ENCODE measurements at places on chromosomes 4 and X.

DNA sequence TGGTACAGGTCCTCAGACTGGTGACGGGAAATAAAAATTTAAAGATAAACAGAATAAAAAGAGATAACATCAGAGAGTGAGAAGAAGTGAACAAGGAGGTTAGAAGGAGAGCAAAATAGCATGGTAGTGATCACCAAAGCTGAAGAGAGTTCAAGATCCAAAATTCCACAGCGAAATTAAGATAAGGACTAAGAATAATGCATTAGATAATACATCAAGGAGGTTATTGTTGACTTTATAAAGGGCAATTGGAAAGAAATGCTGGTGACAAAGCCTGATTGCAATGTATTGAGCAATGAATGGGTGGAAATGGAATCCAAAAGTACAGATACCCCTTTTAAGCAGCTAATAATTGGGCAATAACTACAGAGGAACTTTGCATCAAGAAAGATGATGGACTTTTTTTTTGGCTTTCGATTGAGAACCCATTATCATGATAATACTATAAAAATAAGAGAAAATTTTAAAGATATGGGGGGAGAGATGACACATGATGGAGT lies 101.6 kb upstream of the MAP9 start:
- DNase-seq: no peak

DNA sequence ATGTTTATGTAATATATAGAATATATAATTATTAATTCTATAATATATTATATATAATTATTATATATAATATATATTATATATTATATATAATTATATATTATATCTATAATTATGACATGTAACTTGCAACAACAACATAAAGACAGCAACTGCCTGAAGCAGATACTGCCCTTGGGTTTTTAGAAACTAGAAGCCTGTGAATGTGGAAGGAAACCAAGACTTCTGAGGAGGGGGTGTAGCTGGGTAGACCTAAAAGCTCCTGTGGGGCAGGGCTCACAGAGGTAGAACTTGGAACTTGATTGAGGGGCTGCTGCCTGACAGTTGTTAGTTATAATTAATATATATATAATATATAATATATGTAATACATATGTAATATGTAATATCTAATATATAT lies 167.2 kb upstream of the SLIT2 start:
- DNase-seq: no peak

- DNase-seq: no peak
Observed at GRCh38 chr4:111022758-111023157, 399.9 kb upstream of the PITX2 start.

DNA sequence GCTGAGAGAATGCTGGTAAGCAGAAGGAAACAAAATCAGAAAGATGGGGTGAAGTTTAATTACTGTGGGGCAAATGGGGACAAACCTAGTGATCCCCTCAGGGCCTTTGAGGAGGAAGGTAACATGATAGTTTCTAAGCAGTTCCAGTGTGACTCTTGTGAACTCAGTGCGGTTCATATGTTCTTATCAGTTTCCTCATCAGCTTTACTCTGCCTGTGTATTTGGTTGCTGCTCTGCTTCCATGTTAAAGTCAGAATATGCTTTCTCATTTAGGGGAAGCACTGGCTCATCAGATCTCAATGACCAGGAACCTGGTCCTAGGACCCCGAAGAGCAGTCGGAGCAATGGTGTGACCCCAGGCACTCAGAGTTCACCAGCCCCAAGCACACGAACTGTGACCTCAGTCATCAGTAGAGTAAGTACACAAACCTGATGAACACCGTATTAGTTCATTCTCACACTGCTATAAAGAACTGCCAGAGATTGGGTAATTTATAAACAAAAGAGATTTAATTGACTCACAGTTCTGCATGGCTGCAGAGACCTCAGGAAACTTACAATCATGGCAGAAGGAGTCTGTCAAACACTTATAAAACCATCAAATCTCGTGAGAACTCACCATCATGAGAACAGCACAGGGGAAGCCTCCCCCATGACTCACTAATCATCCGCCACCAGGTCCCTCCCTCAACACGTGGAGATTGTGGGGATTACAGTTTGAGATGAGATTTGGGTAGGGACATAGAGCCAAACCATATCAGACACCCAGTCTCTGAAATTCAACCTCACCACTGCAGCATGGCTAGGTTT lies 83.0 kb downstream of the SYTL5 start:
- DNase-seq: no peak

DNA sequence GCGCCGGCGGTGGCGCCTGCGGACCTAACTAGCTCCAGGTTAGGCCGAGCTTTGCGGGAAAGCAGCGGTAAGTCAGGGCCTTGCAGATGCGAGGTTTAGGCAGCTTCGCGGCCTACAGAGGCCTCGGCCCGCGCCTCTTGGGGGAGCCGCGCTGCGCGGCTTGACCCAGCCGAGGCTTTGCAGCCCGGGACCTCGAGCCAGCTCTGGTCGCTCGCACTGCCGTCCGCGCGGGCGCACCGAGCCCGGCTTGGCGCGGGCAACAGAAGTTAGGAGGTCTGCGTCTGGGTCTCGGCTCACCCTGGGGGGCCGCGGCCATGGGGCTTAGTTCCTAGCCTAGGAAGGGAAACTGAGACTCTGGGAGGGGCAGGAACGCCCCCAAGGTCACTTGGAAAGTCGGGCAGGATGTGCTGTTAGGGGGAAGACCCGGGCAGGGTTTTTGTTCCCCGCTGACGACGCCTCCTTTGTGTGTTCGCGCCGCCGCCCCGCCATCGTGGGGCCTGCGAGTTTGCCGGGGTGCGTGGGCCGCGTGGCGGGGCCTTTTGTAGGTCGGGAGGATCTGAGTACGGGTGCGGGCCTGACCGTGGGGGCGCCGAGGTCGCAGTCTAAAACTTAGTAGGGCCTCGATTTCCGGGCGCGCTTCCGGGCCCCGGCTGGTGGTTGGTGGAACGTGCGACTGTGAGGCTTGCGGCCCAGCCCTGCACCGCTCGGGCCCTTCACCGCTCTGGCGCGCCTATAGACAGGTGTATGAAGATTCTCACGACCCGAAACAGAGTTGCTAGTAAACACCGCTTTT lies 482 bp downstream of the RNF4 start:
- no peak for DNase-seq

GRCh38 chr4:29295280-29295679 lies 1424.9 kb upstream of the PCDH7 start:
- DNase-seq: no peak

Data from NCI-H524 (cell line).